ENCODE measurements at places on chromosomes 6 and 20.
A peak's percentile ranks its signal among the peaks of the same experiment; 100 is the strongest.

DNA sequence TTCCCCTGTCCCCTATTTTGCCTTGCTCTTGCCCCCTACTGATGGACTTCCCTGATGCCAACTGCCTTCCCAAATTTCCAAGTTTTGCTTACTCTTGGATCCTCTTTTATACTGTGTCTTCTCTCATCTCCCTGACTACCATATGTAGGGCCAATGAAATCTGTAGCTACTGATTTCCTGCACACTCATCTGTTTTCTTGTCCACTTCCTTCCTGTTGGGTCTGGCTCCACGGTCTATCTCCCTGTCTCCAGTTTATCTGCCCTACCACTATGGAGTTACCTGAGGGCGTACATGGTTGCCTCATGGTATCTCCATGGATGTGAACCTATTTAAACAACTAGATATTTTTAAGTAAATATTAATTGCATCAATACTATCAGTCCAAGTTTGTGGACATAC is 140.3 kb upstream of the MCHR2 start:
- no peak for DNase-seq

DNA sequence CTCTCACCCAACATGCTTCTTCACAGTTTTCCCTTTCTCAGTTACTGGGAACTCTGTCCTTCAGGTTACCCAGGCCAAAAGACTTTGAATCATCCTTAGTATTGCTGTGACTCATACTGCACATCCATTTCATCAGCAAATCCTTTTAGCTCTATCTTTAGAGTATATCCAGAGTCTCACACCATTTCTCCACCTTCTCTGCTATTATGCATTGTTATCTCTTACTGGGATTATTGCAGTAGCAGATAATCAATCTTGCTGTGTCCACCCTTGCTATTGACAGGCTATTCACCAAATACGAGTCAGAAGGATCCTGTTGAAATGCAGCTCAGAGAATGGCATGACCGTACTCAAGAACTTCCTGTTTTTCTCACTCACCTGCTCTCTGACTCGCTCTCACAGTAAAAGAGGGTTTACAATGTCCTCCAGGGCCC is 57.3 kb downstream of the BCKDHB start:
- peak; percentile 82 for DNase-seq

DNA sequence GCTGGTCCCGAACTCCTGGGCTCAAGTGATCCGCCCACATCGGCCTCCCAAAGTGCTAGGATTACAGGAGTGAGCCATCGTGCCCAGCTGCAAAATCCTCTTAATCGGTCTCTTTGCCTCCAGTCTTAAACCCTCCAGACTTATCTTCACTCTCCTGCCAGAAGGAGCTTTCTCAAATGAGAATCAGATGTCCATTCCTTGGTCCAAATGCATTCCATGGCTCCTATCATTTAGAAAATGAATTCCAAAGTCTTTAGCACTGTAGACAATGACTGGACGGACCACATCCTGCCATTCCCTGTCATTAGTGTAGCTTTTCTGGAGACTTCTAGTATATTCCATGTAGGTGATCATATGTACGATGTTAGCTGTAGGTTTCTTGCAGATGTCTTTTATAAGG is 141.9 kb downstream of the ID4 start:
- peak; percentile 7 for DNase-seq

GRCh38 chr6:87393026-87393622 is 14.6 kb upstream of the CFAP206 start:
- peak; percentile 71 for DNase-seq

DNA sequence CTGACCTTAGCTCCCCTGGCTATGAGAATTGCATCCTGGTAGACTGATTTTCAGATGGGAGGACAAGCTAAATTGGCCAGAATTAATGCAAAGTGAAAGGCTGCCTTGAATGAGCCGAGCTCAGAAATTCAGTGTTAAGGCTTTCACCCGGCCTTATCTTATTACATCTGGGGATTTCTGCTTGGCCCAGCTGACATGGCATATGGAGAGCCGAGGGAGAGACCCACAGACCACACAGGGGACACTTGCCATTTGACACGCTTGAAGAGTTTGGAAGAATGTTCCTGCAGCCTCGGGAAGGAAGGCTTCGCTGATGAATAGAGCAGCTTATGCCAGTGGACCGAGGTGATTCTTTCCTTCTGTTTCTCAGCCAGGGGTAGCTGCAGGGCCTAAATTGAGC is 9.0 kb downstream of the MOCS3 start:
- no peak for DNase-seq

- peak; percentile 25 for DNase-seq
These were observed 7.6 kb upstream of the RNF182 start for GRCh38 chr6:13917141-13917540.

- DNase-seq: no peak
These were observed 155.7 kb downstream of the AKAP7 start for GRCh38 chr6:131290955-131291354.

GRCh38 chr6:105803442-105803841 is 282.7 kb upstream of the PRDM1 start:
- DNase-seq: peak; percentile 69

GRCh38 chr6:35191889-35192288 is 21.9 kb upstream of the SCUBE3 start:
- no peak for DNase-seq

DNA sequence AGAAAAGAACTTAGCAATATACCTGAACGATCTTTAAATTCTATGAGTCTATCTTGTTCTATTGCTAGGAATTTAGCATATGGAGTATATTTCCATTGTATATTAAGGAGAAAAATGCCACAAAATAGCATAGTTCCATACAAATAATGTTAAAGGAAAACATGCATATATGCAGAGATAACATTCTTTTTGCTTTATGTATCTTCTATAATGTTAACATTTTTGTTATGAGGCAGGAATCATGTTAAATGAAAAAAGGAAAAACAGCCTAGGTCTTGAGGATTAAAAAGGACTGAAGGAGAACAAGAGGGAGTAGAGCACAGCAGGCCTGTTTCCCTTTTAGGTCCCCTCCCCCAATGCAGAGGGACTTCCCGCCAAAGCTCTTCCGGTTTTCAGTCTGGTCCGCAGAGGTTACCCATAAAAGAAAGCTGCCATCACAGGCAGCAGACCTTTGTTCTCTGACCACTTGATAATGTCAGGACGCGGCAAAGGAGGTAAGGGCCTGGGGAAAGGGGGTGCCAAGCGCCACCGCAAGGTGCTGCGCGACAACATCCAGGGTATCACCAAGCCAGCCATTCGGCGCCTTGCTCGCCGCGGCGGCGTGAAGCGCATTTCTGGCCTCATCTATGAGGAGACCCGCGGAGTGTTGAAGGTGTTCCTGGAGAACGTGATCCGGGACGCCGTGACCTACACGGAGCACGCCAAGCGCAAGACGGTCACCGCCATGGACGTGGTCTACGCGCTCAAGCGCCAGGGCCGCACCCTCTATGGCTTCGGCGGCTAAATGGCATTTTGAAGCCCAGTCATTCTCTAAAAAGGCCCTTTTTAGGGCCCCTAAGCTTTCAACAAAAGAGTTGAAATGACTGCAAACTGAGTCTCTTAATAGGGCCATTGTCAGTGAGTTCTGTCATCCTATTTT is 108.4 kb upstream of the PRSS16 start:
- DNase-seq: peak; percentile 70

GRCh38 chr20:51092338-51092737 is 69.4 kb upstream of the KCNG1 start:
- peak; percentile 25 for DNase-seq

GRCh38 chr20:40606237-40606636 is 82.8 kb downstream of the MAFB start:
- DNase-seq: no peak

GRCh38 chr6:125480571-125480970 is 178.8 kb upstream of the HDDC2 start:
- DNase-seq: no peak

DNA sequence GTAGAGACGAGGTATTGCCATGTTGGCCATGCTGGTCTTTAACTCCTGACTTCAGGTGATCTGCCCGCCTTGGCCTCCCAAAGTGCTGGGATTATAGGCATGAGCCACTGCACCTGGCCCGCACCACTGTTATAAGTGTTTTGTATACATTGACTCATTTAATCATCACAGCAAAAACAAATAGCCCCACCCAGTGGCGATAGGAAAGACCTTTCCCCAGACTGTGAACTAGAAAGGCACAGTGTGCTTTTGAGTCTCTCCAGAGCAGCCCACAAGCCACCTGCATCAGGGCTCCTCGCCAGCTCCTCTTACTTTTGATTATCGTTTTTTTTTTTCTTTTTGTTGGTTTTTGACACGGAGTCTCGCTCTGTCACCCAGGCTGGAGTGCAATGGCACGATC is 27.9 kb upstream of the ZFP64 start:
- peak; percentile 7 for DNase-seq

DNA sequence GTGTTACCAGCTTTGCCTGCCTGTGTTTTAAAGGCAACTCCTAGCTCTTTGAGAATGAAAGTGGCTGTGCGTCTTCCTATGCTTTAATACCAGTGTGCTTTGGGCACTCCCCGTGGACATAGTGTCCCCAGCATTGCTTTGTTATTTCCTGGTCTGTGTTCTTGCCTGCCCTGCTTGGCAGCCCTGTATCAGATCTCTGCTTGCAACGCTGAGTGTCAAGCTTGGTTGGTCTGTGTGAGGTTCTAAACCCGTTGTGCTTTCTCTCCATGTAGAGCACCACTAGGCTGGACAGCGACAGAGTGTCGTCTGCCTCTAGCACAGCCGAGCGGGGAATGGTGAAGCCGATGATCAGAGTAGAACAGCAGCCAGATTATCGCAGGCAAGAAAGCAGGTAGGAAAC is 80.2 kb downstream of the AFDN start:
- peak; percentile 3 for DNase-seq

GRCh38 chr6:16476861-16477260 is 238.5 kb downstream of the GMPR start:
- no peak for DNase-seq

GRCh38 chr6:155466539-155466938 is 10.9 kb upstream of the NOX3 start:
- DNase-seq: no peak

DNA sequence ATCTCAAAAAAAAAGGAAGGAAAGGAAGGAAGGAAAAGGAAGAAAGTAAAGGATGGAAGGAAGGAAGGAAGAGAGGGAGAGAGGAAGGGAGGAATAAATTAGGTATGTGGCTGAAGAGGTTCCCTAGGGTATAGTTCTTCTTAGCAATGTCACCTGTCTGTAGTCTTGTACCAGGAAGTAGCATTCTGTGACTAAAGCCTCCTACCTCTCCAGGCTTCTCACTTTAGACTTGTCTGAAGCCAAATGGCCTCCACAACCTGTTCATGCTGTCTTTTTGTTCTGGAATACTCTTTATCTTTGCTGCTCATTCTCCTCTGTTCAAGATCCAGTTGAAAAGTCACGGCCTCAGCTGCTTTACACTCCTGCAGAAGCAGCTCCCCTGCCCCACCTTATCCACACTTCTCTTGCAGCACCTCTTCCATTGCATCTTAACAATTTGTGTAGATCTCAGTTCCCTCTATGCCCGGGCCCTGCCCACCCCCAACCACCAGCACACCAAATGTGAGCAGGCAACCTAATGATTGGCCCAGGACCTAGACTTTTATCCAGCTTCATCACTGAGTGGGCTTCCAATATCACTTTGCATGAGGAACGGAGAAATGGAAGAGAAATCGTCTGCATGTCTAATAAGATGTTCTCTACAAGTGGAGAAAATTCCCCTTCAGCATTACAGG is 19.1 kb downstream of the GCNT2 start:
- DNase-seq: no peak

- DNase-seq: no peak
These were observed 153.6 kb downstream of the FOXA2 start for GRCh38 chr20:22430746-22431168.

- peak; percentile 36 for DNase-seq
These were observed at the start of gene BEND3 for GRCh38 chr6:107114926-107115694. BEND3 (minus strand) TSS chr6:107115515; CDS start chr6:107099285, 16,230 bp downstream.

DNA sequence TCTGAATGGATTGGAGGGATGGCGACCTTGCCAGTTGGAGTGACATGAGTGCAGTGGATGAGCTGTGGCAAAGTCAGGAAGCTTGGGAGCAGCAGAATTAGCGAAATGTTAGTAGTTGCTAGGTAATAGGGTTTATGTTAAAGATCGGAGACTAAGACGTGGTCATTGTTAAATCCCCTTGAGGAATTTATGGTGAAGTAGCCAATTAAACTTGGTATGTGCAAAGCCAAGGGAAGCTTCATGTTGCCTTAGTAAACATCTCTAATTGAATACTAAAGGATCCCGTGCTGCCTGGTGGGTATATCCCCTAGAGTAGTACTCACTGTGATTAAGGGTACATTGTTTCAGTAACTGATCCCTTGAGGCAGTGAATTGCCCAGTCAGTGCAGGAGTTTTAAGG is 106.0 kb downstream of the PRIM2 start:
- DNase-seq: peak; percentile 75

- peak; percentile 13 for DNase-seq
These were observed 1.1 kb downstream of the OSBPL2 start for GRCh38 chr20:62239278-62239879.

- DNase-seq: no peak
These were observed 34.8 kb downstream of the BLOC1S5 start for GRCh38 chr6:8029243-8029870.

GRCh38 chr6:167759912-167760311 is 66.8 kb upstream of the AFDN start:
- no peak for DNase-seq

GRCh38 chr20:53331151-53331973 is 262.3 kb downstream of the ZNF217 start:
- DNase-seq: peak; percentile 80

DNA sequence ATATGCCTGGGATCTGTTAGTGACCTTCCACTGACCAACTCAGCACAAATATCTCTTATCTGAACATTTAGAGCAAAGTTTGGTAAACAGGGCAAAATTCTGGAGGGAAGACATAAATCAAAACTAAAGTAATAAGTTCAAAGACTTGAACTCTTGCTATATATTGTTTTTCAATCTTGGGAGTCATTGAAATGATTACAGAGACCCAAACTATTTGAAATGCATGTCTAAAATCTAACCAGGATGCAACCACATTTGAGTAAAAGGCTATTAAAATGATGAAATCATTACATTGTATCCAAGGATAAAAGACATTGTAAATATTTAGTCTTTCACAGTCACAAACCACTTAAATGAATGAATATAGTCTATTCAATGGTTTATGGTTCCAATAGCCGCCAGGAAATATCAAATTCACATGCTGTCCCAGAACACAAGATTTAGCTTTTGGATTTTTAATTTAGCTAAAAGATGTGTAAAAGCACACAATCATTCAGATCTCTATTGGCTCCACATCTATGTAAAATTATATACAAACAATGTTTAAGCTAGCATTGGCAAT is 256.6 kb upstream of the EPHA7 start:
- DNase-seq: no peak

- DNase-seq: no peak
These were observed 5.7 kb upstream of the TIAM2 start for GRCh38 chr6:154989448-154989847.
